ENCODE measurements at places on chromosomes 16 and 17.

- peak; percentile 26 for DNase-seq
Observed at GRCh38 chr17:59074494-59074893, 32.2 kb downstream of the TRIM37 start.

GRCh38 chr17:38701504-38702165, 3.4 kb upstream of the MLLT6 start:
- DNase-seq, result no peak

DNA sequence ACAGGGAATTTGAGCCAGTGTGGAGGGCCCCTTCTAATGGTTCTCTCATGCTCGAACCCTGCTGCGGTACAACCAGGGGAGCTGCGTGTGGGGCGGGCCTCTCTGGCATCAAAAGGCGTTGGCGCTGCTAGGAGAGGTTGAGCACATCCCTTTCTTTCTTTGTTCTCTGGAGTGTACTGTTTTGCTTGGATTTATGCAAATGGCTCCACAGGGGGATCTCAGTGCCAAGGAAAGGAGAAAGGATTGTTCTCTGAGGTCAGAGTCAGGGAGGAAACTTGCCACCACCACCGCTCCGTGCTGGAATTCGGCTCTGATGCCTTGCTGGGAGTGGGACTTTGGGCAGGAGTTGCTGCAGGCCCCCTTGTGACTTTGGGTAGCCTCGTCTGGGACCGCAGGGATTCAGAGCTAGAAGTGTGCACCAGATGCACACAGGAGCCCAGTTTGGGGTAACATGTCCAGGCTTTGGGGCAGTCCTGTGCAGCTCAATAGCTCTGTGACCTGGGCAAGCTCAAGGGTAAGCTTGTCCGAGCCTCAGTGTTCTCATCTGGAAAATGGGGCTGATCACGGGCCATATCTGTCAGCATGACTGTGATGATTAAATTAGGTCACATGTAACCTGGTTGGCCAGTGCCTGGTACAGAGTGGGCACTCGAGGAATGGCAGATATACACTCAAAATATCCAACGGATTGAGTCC, 353.0 kb upstream of the EEF2KMT start:
- DNase-seq, result no peak

DNA sequence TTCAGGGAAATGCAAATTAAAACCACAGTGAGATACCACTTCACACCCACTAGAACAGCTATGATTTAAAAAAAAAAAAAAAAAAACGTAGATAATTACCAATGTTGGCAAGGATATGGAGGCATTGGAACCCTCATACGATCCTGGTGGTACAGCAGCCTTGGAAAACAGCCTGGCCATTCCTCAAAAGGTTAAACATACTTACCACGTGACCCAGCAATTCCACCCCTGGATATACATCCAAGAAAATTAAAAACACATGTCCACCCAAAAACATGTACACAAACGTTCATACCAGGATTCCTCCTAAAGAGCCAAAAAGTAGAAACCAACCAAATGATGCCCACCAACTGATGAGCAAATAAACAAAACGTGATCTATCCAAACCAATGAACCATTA, 68.1 kb downstream of the GAS7 start:
- no peak for DNase-seq

DNA sequence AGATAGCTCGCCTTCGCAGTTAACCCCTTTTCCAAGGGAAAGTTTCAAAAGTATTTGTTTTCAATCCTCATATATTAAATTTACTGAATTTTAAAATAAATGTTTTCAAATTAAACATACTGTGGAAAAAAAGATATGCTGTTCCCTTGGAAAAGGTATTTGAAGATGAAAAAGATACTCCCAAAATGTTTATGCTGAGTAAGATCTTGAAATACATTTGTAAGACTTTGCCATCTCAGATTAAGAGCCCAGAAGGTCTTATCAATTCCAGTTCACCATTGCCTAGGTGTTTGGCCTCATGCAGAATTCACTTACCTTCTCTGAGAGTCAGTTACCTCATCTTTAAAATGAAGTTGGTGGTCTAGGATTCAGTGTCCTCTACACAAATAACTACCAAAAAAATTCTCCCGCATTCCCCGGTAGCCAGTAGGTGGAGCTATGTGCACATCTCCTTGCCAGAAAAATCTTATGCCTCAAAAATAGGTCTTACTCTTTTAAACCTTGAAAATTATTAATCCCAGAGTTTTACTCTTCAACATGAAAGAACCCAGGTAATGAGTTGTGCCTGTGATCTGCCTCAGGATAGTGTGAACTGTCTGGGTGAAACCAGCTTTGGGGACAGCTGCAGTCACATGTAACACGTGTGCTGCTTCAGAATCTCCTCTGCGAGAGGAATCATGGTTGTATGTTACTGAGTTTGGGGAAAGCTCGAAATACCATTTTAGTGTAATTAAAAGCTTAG, 178.3 kb downstream of the MRTFB start:
- DNase-seq, result peak; percentile 64

DNA sequence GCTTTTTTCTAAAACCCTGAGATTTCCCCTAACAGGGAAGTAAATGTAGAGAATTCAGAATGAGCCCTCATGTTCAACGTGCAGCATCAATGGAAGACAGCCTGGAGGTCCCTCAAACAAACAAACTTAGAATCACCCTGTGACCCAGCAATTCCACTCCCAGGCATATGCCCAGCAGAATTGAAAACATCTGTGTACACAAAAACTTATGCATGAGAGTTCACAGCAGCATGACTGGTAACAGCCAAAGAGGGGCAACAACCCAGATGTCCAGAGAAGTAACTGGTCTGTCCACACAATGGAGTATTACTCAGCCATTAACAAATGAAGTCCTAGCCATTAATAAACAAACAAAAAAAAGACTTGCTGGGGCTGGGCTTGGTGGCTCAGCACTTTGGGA, 252.7 kb downstream of the PARN start:
- DNase-seq, result peak; percentile 93

DNA sequence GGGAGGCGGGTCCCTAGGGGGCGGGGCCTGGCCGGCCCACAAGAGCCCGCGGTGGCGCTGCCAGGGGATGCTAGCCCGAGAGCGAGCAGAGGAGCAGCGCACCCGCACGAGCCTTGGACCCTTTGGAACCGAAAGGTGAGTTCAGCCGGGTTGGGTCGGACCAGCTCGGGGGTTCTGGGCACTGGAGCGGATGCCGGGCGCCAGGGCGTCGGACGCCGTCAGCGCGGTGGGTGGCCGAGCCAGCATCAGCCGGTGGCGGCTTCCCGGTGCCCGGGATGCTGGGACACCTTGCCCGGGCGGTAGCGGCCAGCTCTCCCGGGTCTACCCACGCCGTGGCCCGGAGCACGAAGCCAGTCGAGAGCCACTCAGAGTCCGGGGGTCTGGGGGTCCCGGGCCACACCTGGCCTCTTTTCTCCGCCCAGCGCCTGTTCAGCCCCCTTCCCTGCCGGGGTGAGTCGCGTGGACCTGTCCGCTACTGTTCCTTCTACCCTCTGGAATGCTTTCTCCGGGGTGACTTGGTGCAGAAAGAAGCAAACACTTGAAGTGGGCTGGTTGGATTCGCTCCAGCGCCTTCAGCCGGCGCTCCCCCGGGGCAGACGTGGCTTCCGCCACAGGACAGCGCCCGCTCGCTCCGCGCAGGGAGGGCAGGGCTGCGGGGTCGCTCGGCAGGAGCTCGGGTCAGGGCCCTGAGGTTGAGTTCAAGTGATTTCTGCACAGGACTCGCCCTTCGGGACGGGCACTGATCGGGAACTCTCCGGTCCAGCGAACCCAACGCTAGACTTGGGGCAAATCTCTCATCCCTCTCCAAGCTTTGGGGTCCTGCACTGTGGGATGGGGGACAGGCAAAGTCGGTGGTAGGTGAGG, at the start of gene SCNN1G:
TSS of gene SCNN1G (plus strand) at position 67 of the 864 bp plus-strand sequence. CDS start 3,527 bp downstream, outside the sequence.
- DNase-seq, result no peak

- no peak for DNase-seq
Observed at GRCh38 chr17:48725004-48725287, 2.0 kb downstream of the PRAC2 start.

DNA sequence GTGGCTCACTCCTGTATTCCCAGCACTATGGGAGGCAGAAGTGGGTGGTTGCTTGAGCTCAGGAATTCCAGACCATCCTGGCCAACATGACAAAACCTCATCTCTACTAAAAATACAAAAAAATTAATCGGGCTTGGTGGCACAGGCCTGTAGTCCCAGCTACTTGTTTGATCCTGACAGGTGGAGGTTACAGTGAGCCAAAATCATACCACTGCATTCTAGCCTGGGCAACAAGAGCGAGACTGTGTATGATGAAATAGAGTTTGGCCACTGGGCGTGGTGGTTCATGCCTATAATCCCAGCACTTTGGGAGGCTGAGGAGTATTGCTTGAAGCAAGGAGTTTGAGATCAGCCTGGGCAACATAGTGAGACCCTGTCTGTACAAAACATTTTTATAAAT, 173.3 kb downstream of the TANC2 start:
- DNase-seq, result no peak

DNA sequence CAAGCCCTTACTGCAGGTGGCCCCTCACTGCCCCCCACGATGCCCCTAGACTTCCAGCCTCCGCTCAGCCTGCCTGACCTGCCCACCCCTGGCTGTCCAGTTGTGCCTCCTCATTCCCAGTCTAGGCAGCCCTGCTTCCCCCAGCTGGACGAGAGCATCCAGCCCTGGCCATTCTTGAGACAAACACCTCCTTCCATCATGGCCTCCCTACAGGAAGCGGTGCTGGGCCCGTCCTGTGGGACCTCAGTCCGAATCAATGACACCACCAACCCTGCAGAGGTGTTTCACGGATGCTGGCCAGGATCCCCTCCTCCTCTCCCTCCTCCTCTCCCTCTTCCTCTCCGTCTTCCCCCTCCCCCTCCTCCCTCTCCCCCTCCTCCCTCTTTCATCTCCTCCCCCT, 28.3 kb downstream of the CCDC40 start:
- no peak for DNase-seq

DNA sequence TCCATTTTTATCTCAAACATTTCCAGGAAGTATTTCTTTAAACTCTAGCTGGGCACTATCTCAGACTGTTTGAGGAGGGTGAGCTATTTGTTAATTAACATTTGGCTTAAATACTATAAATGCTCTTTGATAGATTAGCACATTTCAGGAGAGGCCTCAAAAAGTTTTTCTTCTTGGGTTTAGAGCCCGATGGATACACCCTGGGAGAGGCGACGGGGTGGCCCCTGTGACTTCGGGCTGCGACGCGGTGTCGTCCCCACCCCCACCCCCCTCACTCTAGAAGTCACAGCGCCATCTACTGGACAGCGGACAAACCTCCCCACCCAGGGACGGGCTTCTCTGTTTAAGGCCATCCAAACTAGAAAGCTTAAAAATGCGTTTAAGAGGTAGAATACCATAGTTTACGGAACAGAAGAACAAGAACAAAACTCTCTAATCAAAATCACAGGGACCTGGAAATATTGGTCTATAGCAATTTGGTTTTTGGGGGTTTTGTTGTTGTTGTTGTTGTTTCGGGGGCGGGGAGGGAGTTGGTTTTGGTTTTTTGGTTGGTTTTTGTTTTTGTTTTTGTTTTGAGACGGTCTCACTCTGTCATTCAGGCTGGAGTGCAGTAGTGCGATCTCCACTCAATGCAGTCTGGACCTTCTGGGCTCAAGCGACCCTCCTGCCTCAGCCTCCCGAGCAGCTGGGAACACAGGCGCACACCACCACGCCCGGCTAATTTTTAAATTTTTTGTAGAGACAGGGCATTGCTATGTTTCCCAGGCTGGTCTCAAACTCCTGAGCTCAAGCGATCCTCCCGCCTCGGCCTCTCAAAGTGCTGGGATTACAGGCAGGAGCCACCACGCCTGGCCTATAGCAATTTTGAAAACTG, 254.4 kb downstream of the C16orf95 start:
- peak; percentile 79 for DNase-seq

GRCh38 chr17:28385037-28385400, 13.5 kb downstream of the SARM1 start:
- no peak for DNase-seq

DNA sequence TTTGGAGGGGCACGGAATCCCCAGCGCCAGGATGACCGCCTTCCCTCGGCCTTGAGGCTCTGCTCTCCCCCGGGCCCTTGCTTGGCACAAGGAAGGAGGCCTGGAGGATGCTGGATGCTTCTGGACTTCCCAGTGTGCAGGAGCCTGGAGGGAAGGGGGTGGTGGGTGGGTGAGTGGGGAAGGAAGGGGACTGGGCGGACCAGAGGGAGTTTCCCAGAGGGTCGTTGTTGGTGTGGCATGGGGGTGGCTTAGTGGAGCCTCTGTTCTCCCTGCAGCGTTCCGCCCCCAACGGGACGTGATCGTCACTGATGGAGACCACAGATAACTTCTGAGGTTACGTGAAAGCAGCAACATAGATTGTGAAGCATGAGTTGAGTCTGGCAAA, 140.0 kb downstream of the IRF8 start:
- DNase-seq, result no peak

- no peak for DNase-seq
Observed at GRCh38 chr16:47142486-47142820, 1.3 kb downstream of the NETO2 start.

GRCh38 chr17:70187383-70187782, 18.1 kb downstream of the KCNJ2 start:
- DNase-seq, result no peak

- DNase-seq, result no peak
Observed at GRCh38 chr16:6484935-6485334, 847.7 kb upstream of the RBFOX1 start.

DNA sequence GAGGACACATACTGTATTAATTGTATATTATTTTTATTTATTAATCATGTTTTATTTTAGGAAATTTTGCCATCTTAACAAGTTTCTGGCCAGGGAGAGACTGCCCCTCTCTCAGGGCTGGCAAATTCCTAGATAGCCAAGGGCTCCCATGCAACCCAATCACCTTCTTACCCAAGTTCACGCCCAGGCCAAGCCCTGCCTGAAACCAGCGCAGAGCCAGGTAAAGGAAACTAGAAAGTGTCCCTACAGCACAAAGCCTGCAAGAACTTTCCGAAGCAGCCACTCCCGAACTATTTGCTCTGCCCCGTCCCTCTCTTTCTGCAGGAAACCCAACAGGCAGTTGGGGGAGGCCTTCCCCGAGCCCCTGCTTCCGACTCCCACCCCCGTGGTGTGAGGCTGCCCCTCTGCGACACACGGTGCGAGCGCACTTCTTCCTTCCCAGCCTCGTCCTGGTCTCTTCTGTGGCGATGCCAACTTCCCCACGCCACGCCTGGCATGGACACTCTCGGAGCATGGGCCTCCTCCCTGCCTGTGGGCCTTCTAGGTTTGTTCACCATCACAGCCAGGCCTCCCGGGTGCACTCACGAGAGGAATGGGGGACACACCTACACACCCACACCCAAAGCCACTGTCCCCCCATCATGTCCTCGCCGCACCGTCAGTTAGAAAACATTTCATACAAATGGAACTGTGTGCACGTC, 100.4 kb downstream of the ZNF778 start:
- no peak for DNase-seq

- no peak for DNase-seq
Observed at GRCh38 chr17:27423651-27424050, 32.6 kb upstream of the KSR1 start.

GRCh38 chr17:8924595-8924994, 40.9 kb downstream of the PIK3R5 start:
- DNase-seq, result no peak

GRCh38 chr16:8948831-8949230, 14.9 kb downstream of the USP7 start:
- no peak for DNase-seq

- no peak for DNase-seq
Observed at GRCh38 chr16:84579936-84580335, 37.9 kb downstream of the COTL1 start.

All from SJSA1 (cell line).